ENCODE measurements at places on chromosomes 16 and 17.

- no peak for DNase-seq
Observed at GRCh38 chr16:57036945-57037344, 47.6 kb downstream of the NLRC5 start.

DNA sequence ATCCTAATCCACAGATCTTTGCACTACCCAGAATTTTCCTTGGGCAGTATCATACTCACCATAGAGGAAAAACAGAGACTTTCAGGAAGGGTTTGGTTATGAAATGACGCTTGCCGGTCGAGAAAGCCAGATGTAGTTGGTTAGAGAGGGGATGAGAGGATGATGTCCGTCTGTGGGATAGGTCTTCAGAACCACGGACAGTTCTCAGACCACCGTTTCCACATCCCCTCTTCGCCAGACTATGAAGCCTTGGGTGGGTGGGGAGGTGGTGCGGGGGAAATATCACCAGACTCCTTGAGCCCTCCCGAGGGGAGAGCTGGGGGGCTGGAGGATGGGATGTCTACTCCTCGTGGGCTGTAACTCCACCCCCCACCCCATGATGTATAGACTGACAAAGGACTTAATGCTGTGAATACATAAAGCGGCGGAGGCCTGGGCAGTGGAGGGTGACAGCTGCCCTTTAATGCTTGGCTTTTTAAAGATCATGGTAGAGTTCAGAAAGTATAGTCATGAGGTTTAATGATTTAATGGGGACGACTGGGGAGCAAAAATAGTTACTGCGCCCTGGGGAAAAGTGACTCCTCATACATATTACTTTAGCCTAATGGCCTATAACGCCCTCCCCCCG is 96.6 kb downstream of the MRM1 start:
- no peak for DNase-seq

DNA sequence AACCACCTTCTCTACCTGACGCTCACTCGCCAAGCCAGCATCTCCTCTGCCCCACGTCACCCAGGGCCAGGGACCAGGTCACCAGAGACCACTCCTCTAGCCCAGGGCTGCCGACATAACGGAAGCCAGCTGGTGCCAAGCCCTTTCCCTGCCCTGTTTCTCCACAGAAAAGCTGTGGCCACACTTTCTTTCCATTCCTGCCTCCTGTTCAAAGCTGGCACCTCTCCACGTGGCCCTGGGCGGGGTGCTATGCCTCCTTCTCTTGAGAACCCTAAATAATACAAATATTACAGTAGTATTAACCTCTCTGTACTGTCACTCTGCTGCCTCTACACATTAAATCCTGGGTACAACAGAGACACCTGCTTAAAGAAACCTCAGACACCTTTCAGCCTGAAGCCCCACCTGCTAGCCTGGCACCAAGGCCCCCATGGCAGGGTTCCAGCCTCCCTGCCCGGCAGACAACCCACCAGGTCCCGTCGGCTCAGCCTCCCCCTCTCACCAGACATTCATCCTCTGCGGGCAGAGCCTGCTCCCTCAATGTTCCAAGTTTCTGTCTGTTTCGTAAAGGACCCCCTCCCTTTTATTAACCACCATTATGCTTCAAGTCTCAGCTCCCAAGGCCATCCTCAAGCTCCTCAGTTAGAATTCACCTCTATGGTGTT is 62.3 kb downstream of the TIMM22 start:
- no peak for DNase-seq

DNA sequence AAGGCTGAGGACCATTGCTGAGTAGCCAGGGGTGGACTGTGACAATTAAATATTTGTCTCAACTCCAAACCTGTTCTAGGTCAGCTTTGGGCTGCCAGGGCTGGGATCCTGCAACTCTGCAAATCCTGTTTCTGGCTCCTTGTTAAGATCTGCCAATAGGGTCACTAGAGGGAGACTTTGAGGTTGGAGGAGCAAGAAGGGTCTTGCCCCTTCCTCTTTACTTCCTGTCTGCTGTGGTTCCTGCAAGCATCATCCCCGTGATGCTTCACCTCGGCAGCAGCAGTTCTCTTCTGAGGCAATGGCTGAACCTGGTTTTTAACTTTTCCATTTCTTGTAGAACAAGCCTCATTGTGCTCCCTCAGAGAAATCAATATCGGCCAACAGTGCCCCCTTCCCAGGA is 124.6 kb downstream of the IRX5 start:
- no peak for DNase-seq
